ENCODE measurements at places on chromosomes 3 and 15. TPM values are rescaled to one million over a fixed set of nuclear protein-coding genes. Genes with fewer than 3 reads are reported as not detected.

Gene CEMIP
- polyA plus RNA-seq, result 20.0 TPM

Gene GXYLT2
- polyA plus RNA-seq, result 16.5 TPM

Gene PIERCE2
- 1.8 TPM for polyA plus RNA-seq

Gene DNAH1
- 7.5 TPM for polyA plus RNA-seq

Gene RPL15
- polyA plus RNA-seq, result 2,766 TPM

Gene MESP1
- polyA plus RNA-seq, result 0.32 TPM

Gene ZNF860
- polyA plus RNA-seq, result 12.4 TPM

Gene DNAH12
- 1.8 TPM for polyA plus RNA-seq
